ENCODE measurements at places on chromosomes 16 and 17.
A peak's percentile ranks its signal among the peaks of the same experiment; 100 is the strongest.

DNA sequence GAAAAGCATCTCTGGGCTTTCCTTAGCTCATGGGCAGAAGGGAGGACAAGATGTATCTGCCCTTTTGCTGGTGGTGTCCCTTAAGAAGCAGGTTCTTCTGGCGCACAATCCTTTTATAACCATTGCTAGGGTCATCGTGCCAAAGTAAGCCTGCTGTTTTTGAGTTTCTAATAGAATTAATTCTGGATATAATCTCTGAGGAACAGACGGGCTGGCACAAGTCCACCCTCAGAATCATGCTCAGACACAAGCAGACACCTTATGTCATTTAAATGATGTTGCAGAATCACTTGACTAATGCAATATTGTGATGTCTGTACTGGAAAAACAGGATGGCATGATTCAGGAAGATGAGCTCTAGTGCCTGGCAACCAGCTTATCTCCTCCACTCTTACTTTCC, 18.8 kb upstream of the MMD start:
- no peak for DNase-seq

DNA sequence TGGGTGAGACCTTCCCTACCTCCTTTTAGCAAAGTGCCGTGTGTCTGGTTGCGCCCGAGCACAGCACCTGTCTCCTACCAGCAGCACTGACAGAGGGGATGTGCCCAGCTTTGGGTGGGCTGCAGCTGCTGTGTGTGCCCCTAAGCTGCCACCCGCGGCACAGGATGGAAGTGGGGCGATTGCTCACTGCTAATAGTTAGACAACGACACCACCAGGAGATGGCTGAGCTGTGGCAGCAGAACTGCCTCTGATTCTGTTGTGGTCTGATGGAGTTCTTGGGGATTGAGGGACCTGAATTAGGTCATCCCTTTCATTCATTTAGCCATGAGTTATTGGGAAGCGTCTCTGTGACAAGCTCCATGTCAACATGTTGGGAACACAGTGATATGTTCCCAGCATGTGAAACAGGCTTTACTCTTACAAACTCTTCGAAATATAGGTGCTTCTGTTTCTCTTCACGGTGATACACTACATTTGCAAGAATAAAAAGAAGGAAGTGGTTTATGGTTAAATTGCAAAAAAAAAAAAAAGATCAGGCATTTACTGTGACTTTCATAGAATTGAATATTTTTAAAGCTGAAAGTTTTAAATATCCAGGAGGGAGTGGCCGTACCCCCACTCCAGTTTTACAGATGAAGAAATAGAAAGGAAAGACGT, 184.4 kb downstream of the MAF start:
- DNase-seq: no peak

GRCh38 chr17:83098241-83099085, 19.1 kb downstream of the METRNL start:
- no peak for DNase-seq

GRCh38 chr16:77250400-77250799, 51.2 kb downstream of the SYCE1L start:
- DNase-seq: no peak

DNA sequence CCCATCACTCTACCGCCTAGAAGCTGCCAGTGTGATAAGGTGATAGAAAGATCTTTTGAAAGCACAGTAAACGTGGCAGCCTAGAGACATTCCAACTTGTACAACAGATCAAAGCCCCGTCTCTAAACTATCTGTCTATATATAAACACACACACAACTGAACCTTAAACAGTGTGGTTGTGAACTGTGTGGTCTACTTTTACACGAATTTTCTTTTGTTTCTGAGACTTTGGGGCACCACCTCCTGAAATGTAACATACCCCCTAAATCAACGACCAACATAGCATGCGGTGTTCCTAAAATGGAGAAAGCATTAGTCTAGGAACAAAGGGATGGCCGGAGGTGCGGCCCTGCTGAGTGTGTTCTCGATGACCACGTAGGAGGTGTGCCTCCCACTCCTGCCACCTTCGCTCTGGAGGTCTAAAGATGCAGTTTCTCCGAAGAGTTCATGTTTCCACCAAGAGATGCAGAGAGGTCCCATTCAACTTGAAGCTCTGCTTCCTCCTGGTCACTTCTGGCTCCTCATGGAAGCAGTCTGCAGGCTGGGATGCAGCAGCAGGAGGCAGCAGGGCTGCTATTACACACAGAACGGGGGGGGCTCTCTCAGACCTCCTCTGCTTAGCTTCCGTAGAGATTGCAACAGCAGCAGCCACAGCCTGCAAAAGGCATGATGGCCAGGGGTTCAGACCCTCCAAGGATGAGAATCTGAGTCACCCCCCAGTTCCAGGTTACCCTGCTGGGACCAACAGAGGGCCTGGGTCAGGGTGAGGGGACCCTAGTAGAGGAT, 22.6 kb upstream of the USP10 start:
- DNase-seq: no peak

GRCh38 chr16:10987361-10988163, 43.2 kb downstream of the CLEC16A start:
- no peak for DNase-seq

- DNase-seq: no peak
These were observed 27.6 kb upstream of the PRM1 start for GRCh38 chr16:11308493-11309283.

- peak; percentile 61 for DNase-seq
These were observed 42.0 kb downstream of the MGAT5B start for GRCh38 chr17:76909971-76910760.

DNA sequence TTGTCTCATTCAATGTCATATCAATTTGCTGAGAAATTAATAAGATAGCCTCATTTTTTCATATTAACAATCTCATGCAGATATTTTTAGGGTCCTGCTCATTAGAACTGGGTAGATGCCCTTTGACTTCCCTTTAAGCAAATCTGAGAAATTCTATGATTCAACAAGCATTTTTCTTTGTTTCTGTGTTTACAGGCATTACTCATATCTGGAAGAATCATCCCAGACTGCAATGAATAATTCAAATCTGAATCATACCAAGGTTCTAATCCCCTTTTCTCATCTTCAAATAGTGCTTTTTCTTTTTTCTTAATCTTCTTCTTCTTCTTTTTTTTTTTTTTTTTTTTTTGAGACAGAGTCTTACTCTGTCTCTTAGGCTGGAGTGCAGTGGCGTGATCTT, 69.2 kb upstream of the KIFC3 start:
- no peak for DNase-seq

DNA sequence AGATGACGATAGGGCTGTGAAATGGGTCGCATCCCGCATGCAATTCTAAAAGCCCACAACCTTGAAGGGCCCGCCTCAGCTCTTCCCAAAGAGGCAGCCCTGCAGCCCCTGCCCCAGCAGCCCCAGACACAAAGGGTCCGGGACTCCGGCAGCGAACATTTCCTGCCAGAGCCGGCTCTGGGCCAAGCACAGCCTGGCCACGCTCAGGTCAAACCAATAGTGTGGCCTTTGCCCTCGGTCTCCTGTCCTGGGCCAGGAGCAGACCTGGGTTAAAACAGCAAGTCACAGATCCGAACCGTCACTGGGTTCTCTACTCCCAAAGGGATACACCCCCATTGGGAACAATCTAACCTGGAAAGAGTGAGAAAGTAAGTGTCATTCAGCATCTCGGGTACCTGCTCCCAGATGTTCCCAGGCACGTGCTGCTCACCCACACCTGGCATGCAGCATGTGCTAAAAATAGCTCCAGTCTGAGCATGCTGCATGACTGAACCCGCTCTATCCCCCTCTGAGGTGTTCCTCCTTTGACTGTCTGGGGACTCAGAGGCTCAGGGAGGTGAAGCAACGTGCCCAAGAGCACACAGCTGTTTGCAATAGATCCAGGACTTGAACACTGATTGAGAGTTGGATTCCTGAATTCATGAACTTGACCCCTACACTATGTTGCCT, 22.2 kb upstream of the ATP2A3 start:
- DNase-seq: no peak

GRCh38 chr16:84299734-84300440, 5.2 kb downstream of the WFDC1 start:
- no peak for DNase-seq

DNA sequence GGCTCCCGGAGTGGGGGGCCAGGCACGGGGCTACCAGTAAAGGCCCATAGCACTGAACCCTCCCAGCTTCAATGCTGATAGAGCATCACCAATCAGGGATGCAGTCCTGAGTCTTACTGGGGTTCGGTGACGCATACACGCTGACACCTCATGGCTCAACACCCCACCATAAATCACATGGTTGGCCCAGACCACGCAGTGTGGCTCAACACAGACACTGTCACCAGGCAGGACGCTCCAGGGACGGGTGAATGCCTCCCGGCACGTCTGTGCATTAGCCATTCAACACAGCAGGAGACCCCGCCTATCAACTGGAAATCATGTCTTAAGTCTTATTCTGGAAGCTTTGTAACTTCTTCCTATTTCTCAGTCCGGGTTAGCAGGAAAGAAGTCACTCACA, 35.0 kb downstream of the NECAB2 start:
- DNase-seq: no peak

DNA sequence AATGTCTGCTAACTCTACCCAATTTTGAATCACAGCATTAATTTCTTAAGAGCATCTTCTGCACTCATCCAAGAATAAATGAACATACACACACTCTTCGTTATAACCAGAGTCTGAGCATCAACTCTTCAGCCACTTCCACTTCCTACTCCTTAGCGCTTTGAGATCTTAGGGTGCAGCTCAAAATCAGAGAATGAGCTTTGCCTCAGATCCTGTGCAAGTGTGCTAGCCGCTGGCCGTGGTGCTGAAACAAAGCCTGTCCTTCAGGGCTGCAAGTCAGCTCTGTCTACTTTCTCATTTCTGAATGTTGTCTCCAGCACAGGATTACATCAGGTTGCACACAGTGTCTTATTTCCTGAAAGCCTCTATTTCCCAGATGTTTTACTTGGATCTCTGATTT, 165.4 kb downstream of the AIPL1 start:
- peak; percentile 4 for DNase-seq

DNA sequence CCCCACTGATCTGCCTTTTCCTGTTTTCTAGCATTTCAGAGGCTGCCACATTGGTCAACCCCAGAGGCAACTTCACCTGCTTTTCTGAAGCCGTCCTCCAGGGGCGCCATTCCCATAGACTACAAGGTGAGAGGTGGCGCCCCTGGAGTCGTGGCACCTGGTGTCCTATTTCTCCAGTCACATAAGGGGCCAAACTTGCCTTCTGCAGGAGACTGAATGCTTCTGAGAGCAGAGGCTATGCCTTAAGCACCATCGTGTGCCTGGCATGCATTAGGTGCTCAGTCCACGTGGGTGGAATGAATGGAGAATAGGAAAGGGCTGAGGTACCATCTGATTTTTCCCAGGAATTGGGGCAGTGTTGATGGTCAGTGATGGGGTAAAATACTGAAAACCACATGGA, 164.8 kb downstream of the HAPSTR1 start:
- DNase-seq: peak; percentile 28

DNA sequence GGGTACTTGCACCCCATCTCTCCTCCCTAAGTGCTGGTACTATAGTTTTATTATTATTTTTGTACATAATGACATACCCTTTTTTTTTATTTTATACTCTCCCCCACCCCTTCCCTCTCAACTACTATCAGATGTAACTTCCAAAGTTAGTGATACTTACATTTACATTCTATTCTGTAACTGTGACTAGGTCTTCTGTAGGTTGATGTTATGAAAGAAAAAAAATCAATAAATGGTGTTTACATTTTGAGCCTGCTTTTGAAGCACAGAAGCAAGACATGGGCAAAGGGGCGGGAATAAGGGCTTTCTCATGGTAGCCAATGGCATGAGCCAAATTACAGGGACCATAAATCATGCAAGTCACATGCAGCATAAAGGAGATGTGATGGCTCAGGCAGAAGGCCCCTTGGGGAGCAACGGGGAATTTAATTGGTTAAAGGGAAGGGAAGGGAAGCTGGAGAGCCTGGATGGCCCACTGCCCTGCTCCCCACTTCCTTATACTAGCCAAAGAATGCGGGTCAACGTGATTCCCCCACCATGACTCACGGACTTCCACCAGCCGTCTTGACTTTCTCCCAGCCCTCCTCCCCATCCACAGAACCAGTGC, 2.4 kb upstream of the ACSF2 start:
- DNase-seq: peak; percentile 75

- no peak for DNase-seq
These were observed 72.4 kb upstream of the AMZ2 start for GRCh38 chr17:68175416-68175815.

GRCh38 chr16:51538707-51539498, 387.8 kb upstream of the SALL1 start:
- no peak for DNase-seq

GRCh38 chr17:31967648-31968047, 30.8 kb downstream of the SUZ12 start:
- no peak for DNase-seq

DNA sequence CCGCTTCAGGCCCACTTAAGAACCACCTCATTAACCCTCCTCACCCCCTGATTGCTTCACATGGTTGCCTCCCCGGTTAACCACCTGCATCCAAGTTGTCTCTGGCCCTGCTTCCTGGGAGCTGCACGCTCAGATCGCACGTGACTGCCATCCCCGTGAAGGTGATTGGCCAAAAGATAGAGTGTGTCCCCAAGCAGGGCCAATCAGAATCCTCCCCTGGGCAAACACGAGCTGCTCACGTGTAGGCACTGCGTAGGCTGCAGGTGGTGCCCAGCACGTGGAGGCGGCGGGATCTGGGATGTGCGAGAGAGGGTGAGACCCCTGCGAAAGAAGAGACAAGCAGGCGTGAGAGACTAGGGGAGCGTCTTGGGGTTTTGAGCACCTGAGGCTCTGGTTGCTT, 111.8 kb upstream of the CRHR1 start:
- no peak for DNase-seq

- no peak for DNase-seq
These were observed 45.1 kb upstream of the TOX3 start for GRCh38 chr16:52591934-52592592.

DNA sequence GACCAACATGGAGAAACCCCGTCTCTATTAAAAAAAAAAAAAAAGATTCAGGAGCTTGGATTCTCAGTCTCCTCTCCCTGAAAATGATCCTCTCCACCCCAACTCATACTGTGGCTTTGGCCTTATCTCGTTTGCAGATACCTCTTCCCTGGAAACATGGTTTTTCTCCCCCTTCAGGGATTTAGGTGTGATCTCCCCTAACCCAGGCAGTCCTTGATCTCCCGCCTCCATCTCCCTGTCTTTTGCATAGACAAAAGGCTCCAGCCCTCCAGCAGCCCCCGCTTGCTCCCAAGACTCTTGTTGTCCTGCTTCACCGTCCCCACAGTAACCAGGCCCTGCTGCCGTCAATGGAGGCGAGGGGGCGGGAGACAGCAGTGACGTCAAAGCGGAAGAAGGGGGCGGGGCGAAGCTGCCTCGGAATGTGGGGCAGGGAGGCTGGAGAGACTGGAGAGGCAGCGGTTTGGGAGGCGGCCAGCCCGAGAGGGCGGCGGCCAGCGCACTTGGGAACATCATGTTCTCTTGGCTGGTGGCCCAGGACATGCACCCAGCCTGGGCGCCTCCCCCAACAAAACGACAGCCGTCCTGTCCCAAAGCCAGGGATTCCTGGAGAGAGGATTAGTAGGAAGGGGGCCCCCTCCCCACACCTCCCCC, 1.9 kb upstream of the PER1 start:
- DNase-seq: peak; percentile 96

DNA sequence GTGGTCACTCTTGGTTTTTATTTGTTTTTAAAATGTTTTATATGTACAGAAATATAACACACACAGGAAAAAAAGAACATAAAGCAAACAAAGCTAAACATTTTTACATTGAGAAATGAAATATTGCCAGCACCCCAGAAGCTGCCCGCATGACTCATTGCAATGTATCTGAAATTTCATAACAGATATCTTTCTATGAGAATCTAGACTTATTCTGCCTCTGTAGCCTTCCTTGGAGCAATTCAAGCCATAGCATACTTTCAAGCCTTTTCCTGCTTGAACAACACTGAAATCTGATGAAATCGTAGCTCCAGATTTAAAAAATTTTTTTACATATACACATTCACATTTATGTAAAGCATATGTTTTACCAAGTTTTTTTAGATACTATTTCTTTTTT, 86.9 kb downstream of the RBBP6 start:
- no peak for DNase-seq

Data from small intestine (tissue), 16 donors.